ENCODE measurements at places on chromosomes 7 and 10. TPM values are rescaled to one million over a fixed set of nuclear protein-coding genes. Genes with fewer than 3 reads are reported as not detected.

- DNase-seq, result no peak
Observed at GRCh38 chr7:104878577-104878976, 135.4 kb upstream of the KMT2E start.

DNA sequence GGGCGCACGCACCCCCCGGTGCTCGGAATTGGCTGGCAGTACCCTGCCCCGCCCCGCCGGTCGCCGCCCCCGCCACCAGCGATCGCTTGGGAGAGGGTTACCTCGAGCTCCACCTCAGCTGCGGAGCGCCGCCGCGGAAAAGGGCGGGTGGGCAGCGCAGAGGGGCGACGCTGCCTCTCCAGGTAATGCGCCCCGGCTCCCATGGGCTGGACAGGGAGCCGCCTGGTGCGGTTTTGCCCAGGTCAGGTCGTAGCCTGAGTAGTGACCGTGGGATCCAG, 1.3 kb downstream of the PFKFB3 start:
- DNase-seq, result no peak

DNA sequence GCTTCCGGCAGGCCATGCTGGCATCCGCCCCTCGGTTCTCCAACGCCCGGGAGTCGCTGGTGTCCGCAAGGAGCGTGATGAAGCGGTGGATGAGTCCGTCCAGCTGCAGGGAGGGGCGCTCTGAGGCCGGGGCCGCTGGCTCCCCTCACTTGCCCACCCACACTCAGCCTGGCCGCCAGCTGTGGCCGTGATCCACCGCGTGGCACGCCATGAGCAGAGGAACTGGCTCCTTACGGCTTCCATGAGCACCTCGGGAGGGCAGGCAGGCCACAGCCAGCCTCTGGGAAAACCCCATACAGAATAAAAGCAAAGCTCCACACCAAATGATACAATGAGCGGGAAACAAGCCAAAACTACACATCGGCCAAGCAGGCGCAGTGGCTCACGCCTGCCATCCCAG, 15.5 kb upstream of the MICALL2 start:
- no peak for DNase-seq

DNA sequence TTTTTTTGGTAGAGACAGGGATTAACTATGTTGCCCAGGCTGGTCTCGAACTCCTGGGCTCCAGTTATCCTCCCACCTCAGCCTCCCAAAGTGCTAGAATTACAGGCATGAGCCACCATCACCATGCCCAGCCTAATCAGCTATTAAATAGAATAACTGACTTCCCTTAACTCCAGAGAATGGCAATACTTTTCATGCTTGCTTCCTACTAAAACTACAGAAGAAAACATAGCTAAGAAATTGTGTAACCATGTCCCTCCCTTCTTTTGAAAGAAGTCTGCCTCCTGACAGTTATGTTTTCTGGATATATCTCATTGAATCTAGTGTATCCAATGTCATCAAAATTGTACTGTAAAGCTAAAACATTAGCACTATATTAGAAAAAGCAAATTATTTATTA, 95.6 kb downstream of the KMT2C start:
- DNase-seq, result no peak

The CHAT gene
- not detected for total RNA-seq
